ENCODE measurements at places on chromosomes 3 and 15. TPM values are rescaled to one million over a fixed set of nuclear protein-coding genes. Genes with fewer than 3 reads are reported as not detected.

- no peaks in the 10 kb centered on the region for H3K36me3 ChIP-seq
- H3K4me1 ChIP-seq = no peaks in the 10 kb centered on the region
- H3K4me3 ChIP-seq = no peak overlapping the region
- no peak overlapping the region for H3K27ac ChIP-seq
Observed at GRCh38 chr15:77526595-77527163, 106.0 kb downstream of the HMG20A start.

- no peak for DNase-seq
- H3K4me1 ChIP-seq = peaks cover 4% of the 10 kb centered on the region
- no peak overlapping the region for H3K4me3 ChIP-seq
- peaks cover 6% of the 10 kb centered on the region for H3K36me3 ChIP-seq
Observed at GRCh38 chr3:87358066-87358465, 81.7 kb upstream of the POU1F1 start.

- H3K4me3 ChIP-seq = no peak overlapping the region
- no peak overlapping the region for H3K27ac ChIP-seq
- no peaks in the 10 kb centered on the region for H3K27me3 ChIP-seq
- H3K36me3 ChIP-seq = peaks cover 6% of the 10 kb centered on the region
- DNase-seq = no peak
- H3K4me1 ChIP-seq = no peaks in the 10 kb centered on the region
Observed at GRCh38 chr3:8451696-8452095, 49.9 kb upstream of the LMCD1 start.

DNA sequence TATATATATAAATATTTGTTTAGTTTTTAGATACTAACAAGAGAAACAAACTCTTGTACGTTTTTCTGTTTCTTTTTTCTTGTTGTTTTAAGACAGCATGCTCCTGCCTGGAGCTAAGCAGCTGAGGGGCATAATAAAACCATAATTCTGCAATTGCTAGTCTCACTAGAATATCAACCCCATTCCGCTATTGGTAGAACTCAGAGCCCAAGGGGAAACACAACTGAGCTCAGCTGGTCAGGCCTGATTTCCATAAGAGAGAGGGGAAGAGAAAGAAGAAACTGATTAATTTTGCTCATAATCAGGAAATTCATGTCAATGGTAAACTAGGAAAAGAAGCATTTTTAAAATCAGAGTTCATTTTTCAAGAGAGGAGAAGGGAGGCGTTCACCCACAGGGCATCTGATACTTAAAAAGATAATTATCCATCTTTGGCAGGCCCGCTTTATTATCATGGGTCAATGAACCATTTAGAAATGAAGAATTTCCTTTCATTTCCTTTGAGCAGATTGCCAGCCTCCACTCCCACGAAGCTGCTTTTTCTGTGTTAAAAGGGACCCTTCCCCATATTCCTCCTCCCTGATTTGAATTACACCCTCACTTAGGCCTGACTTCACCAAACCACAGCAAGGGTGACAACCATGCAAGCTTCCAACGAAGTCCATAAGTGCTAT, 965.3 kb upstream of the CFAP20DC start:
- no peak overlapping the region for H3K4me3 ChIP-seq
- no peaks in the 10 kb centered on the region for H3K27me3 ChIP-seq
- H3K36me3 ChIP-seq = no peaks in the 10 kb centered on the region
- H3K27ac ChIP-seq = no peak overlapping the region

DNA sequence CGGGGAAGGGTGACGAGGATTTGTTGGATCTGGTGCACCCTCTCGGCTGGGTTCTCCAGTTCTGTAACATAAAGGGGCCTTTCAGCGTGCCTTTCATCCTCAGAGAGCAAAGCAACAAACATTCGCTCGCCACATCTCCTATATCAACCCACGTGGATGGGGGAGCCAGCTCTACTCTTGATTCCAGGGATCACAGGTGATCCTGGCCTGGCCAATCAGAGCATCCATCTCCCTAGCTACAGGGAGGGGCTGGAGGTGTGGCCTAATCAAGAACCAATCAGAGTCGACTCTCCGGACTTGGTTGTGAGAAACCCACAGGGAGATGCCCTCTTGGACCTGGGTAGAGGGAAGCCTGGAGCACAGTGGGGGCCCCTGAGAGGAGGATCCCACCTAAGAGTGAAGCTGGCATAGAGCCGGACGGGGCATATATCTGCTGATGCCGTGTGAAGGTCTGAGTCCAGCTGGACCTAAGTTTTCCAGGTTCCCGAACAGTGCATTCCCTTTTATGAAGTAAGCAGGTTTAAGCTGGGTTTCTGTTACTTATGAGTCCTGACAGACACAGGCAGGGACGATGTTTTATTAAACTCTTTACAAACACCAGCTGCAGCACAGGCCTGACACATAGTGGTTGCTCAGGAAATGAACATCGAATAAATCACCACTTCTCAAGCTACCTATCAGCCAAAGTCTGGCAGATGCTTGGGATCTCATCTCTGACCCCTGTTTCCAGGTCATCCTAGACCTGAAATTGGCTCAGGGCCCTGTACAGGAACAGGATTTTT, 50.7 kb upstream of the RAD18 start:
- H3K4me3 ChIP-seq = no peak overlapping the region
- peaks cover 28% of the 10 kb centered on the region for H3K36me3 ChIP-seq
- DNase-seq = no peak
- no peaks in the 10 kb centered on the region for H3K27me3 ChIP-seq
- H3K4me1 ChIP-seq = no peaks in the 10 kb centered on the region

DNA sequence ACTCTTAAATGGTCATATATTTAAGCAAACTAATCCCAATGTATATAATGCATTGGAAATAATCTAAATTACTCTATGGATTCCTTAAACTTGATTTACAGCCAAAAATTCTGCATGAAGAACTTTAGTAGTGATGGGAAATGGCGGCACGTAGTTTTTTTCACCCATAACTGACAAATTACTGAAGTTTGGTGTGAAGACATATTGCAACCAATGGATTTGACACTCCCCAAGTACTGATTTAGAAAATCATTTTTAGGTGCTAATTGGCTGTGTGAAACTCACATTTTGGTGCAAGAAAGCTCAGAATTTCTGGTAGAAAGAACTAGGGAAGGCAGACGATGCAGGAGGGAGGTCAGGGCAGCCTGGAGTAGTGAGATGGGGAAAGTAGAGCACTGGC, 19.3 kb upstream of the TMEM108 start:
- no peak overlapping the region for H3K27ac ChIP-seq
- DNase-seq = no peak
- H3K27me3 ChIP-seq = peaks cover 47% of the 10 kb centered on the region

- no peak overlapping the region for H3K4me3 ChIP-seq
- peaks cover 49% of the 10 kb centered on the region for H3K27me3 ChIP-seq
- H3K36me3 ChIP-seq = no peaks in the 10 kb centered on the region
- DNase-seq = peak; percentile 77
- no peak overlapping the region for H3K27ac ChIP-seq
Observed at GRCh38 chr3:159260049-159260662, 458.3 kb downstream of the MFSD1 start.

- H3K36me3 ChIP-seq = no peaks in the 10 kb centered on the region
- DNase-seq = no peak
- H3K27me3 ChIP-seq = no peaks in the 10 kb centered on the region
- H3K4me3 ChIP-seq = no peak overlapping the region
- no peaks in the 10 kb centered on the region for H3K4me1 ChIP-seq
Observed at GRCh38 chr3:159739166-159739565, 249.5 kb upstream of the IL12A start.

- peaks cover 6% of the 10 kb centered on the region for H3K36me3 ChIP-seq
- no peak overlapping the region for H3K4me3 ChIP-seq
- H3K4me1 ChIP-seq = peaks cover 36% of the 10 kb centered on the region
- H3K27ac ChIP-seq = peak overlapping the region; percentile 92
Observed at GRCh38 chr3:125129512-125129997, 73.8 kb upstream of the HEG1 start.

GRCh38 chr3:145144361-145144760, 1016.6 kb downstream of the PLOD2 start:
- no peaks in the 10 kb centered on the region for H3K36me3 ChIP-seq
- H3K27me3 ChIP-seq = peaks cover 11% of the 10 kb centered on the region
- H3K4me1 ChIP-seq = no peaks in the 10 kb centered on the region
- no peak overlapping the region for H3K27ac ChIP-seq

GRCh38 chr15:94769089-94769488, 537.7 kb downstream of the MCTP2 start:
- H3K36me3 ChIP-seq = no peaks in the 10 kb centered on the region
- H3K4me1 ChIP-seq = no peaks in the 10 kb centered on the region
- no peaks in the 10 kb centered on the region for H3K27me3 ChIP-seq

- H3K4me1 ChIP-seq = no peaks in the 10 kb centered on the region
- H3K27ac ChIP-seq = no peak overlapping the region
- H3K27me3 ChIP-seq = peaks cover 47% of the 10 kb centered on the region
Observed at GRCh38 chr3:183515968-183516851, 39.3 kb downstream of the KLHL6 start.

DNA sequence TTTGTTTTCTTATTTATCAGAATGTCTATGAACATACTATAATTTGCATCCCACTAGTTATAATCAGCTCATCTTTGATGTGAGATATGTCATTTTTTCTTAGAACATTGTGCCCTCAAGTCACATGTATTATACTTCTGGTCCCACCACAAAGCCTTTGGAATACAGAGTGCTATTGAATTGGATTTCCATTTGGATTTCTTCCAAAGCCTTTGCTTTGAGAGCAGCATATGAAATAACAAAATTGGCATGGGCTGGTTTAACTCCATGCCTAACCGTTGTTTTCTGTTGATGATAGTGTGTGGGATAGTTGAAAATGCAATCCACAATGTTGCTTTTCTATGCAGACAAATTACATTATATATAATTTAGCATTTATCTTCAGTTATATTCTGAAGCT, 284.5 kb upstream of the PLSCR5 start:
- peaks cover 87% of the 10 kb centered on the region for H3K27me3 ChIP-seq
- no peaks in the 10 kb centered on the region for H3K36me3 ChIP-seq
- no peak for DNase-seq
- no peak overlapping the region for H3K4me3 ChIP-seq
- H3K27ac ChIP-seq = no peak overlapping the region

DNA sequence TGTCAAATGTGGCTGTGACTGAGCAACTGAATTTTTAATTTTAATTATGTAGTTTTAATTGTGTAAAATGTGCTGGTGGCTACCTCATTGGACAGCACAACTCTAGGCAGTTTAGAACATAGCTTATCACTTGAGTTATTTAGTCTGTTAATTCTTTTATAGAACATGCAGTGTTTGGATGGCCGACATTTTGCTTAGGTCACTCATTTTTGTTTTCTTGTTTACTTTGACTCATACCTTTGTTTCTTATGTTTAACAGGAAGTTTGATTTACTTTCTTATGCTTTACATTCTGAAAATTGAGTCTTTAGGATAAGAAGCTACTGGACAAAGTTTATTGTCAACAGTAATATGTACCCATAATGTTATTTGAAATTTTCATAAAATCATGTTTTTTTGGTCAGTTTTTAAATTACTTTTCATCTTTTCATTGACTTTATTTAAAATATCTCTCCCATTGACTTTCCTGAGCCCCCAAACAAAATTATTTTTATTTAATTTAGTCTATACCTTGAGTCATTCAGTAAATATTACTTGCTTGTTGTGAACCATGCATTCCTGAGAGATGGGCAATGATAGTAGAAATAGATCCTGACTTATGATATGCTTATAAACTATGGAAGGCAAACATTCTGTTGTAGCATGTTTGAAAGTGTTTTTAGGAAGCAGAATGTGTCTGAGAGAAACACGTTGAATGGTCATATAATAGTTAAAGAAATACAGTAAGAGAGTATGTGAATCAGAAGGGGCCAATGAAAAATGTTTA, 60.6 kb downstream of the TCF12 start:
- peak overlapping the region; percentile 27 for H3K27ac ChIP-seq
- DNase-seq = peak; percentile 6
- no peaks in the 10 kb centered on the region for H3K27me3 ChIP-seq
- no peaks in the 10 kb centered on the region for H3K36me3 ChIP-seq
- peaks cover 12% of the 10 kb centered on the region for H3K4me1 ChIP-seq

- H3K36me3 ChIP-seq = peaks cover 18% of the 10 kb centered on the region
- peak overlapping the region; percentile 41 for H3K27ac ChIP-seq
- H3K4me3 ChIP-seq = peak overlapping the region; percentile 90
- no peak for DNase-seq
- H3K27me3 ChIP-seq = no peaks in the 10 kb centered on the region
- peaks cover 35% of the 10 kb centered on the region for H3K4me1 ChIP-seq
Observed at GRCh38 chr15:84750583-84751092, 2.2 kb downstream of the ZNF592 start.

GRCh38 chr15:40011303-40011702, 27.7 kb downstream of the SRP14 start:
- DNase-seq = no peak
- peaks cover 97% of the 10 kb centered on the region for H3K36me3 ChIP-seq
- H3K4me1 ChIP-seq = peaks cover 8% of the 10 kb centered on the region
- no peaks in the 10 kb centered on the region for H3K27me3 ChIP-seq
- H3K4me3 ChIP-seq = no peak overlapping the region

DNA sequence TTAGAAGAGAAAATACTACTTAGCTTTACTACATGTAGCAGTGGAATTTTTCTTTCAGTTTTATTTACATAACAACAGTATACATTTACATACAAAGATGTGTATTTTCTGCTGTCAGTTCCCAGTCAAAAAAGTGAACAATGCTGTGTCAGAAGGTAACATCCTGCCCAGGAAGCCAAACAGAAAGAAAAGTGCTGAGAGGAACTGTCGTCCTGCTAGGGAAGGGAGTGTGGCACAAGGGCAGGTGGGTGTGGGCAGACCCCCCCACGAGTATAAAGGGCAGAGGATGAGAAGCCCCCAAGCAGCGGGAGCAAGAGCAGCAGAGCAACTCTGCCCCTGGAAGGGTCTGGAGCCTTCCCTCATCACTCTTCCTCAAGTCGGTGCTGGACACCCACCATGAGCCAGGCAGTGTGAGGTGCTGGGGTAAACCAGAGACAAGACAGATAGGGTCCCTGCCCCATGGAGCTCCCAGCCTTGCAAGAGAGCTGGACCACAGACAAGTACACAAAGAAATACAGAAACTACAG, 39.7 kb downstream of the TBC1D2B start:
- no peaks in the 10 kb centered on the region for H3K27me3 ChIP-seq
- no peak overlapping the region for H3K4me3 ChIP-seq
- DNase-seq = no peak
- H3K36me3 ChIP-seq = peaks cover 21% of the 10 kb centered on the region
- no peak overlapping the region for H3K27ac ChIP-seq

- H3K27ac ChIP-seq = no peak overlapping the region
- no peaks in the 10 kb centered on the region for H3K27me3 ChIP-seq
- H3K4me1 ChIP-seq = peaks cover 34% of the 10 kb centered on the region
Observed at GRCh38 chr15:29842290-29842689, 20.0 kb upstream of the TJP1 start.

DNA sequence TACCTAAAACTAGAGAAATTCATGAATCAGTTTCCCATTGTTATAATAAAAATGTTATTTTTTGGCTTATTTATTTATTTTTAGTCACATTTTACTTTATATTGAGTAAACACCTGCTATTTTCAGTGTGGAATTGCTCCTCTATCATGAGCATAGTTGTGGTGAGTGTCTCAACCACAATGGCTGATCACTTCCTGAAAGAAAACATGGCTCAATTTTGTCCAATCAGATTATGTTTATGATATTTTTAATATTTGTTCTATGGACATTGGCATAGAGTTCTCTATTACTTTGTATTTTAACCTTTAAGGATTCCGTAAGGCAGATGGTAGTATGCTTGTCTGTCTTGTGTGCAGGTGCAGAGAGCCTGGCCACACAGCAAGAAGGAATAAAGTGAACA, 16.2 kb upstream of the GRM7 start:
- H3K27me3 ChIP-seq = no peaks in the 10 kb centered on the region
- H3K4me1 ChIP-seq = no peaks in the 10 kb centered on the region
- H3K4me3 ChIP-seq = no peak overlapping the region
- DNase-seq = no peak

The RETNLB gene
- total RNA-seq = not detected

The TMEM207 gene
- total RNA-seq = not detected

The PXK gene
- 62.2 TPM for total RNA-seq

The CKMT1A gene
- total RNA-seq = 11.4 TPM

The NME9 gene
- total RNA-seq = not detected

The LIPC gene
- total RNA-seq = not detected

The TM6SF1 gene
- total RNA-seq = 0.39 TPM

The SYNPR gene
- not detected for total RNA-seq

The NR1I2 gene
- total RNA-seq = not detected

The FGD5 gene
- not detected for total RNA-seq
